ENCODE measurements at places on chromosomes 11 and 22. TPM values are rescaled to one million over a fixed set of nuclear protein-coding genes. Genes with fewer than 3 reads are reported as not detected.

DNA sequence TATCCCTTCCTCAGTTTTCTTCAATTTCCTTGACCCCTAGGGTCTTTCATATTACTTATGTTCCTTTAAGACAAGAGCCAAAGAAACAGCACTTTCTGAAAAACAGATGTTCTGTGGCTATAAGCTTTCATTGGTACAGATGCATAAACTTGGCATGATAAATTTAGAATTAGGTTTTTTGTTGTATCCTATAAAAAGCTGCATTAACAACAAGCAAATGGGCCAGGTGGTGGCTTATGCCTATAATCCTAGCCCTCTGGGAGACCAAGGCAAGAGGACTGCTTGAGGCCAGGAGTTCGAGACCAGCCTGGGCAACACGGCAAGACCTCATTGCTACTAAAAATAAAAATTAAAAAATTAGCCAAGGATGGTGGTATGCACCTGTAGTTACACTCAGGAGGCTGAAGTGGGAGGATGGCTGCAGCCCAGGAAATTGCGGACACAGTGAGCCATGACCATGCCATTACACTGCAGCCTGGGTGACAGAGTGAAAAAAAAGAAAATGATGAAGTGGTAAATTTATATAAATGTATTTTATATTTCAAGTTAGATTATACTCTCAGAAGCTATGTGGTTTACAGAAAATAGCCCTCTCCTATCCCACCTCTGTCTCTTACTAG, 18.3 kb downstream of the KMT5B start:
- no peak for DNase-seq

DNA sequence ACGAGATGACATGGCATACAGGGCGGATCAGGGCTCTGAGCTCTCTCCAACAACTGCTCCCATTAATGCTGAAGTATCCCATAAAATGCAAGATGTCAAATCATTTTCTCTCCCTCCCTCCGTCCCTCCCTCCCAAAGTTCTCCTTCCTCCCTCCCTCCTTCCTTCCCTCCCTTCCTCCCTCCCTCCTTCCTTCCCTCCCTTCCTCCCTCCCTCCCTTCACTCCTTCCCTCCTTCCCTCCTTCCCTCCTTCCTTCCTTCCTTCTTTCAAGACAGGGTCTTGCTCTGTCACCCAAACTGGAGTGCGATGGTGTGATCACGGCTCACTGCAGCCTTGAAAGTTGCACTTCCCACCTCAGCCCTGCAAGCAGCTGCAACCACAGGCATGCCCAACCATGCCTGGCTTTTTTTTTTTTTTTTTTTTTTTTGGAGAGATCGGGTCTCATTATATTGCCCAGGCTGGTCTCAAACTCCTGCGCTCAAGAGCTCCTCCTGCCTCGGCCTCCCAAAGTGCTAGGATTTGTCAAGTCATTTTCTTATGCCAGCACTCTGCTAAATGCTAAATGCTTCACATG, 38.2 kb downstream of the TXN2 start:
- no peak for DNase-seq

DNA sequence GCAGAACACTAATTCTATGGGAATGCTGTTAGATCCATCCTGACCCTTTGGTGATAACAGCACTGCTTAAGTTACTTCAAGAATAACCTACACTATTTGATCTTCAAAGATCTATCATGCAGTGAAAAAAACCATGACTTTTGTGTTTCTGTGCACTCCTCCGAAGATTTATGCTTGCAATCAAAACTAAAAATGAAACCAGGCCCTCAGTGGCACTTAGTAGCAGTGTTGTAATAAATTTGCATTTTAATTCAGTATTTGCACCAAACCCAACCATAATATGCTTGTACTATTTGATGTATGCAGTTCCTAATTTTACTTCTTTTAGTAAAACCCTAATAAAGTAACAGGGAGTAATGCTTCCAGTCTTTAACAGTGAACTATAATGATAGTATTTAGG, 130.7 kb downstream of the SOX6 start:
- peak; percentile 1 for DNase-seq

DNA sequence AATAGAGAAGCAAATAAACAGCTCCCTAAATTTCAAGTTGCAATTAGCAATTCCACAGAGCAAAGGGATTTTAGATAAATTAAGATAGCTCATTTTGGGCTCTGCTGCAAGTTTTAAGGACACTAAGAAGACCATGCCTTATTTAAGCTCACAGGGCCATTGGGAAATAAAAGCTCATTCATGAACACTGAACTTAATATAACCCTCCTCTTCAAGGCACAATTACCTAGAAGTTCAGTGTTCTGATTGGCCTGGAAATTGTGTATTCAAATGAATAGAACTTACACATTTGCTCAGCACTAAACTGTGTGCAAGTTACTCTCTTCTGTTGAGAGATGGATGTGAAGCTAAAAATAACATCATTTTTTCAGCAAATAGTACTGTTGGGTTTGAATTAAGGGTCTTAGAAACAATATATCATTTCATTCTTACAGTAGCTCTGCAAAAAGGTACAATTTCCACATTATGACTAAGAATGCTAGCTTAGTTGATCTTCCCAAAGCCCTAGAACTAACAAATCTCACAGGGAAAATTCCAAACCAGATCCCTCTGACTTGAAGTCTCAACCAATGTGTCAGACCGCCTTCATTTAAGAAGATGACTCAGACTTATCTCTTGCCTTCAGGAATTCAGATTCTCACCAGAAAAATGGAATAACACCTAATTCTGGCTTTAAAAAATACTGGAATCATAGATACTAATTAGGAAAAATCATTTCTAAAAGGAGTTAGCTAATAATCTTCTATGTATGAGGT, 87.4 kb upstream of the LRRC55 start:
- DNase-seq: no peak

DNA sequence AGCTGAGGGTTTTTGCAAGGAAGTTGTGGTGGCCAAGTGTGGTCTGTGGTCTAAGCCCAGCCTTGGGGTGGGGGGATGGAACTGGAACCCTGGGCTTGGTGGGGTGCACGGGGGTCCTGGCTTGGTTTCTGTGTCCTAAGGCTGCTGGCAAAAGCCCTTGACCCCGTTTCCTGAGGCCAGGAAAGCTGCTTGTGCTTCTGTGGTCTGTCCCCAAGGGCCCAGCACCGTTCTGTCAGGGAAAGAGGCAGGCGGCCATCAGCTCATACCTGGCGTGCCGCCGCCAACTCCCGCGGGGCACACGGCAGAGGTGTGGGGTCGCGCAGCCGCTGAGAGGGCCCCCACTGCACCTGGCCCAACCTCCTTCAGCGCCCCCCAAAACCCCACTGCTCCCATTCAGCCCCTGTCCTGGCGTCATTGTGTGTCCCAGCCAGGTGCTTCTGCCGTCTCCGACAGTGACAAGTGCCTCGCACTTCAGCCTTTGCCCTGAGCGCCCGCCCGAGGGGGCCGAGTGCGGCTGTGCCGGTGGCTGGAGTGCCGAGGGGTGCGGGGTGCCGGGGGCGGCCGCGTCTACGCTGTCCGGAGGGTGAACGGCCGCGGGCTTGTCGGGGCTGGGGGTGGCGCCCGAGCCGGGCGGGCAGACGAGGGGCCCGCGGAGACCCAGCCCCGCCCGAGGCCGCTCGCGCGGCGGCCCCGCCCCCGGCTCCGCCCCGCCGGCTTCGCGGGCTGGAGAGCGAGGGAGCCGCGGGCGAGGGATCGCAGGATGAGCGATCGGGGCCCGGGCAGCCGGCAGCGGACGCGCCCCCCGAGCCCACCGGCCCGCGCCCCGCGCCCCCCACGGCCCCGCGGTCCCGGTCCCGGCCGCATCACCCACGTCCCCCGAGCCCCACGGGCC, at the start of gene CNIH2:
Gene CNIH2 (plus strand): TSS at position 705 of the 892 bp plus-strand sequence. CDS start 282 bp downstream, outside the sequence.
- DNase-seq: peak; percentile 18

- DNase-seq: peak; percentile 88
These were observed at the start of gene SLC25A22 for GRCh38 chr11:798093-798713. Gene SLC25A22 (minus strand): TSS chr11:798281. CDS start chr11:795006, 3,275 bp downstream.

- DNase-seq: no peak
These were observed 901.5 kb upstream of the CHORDC1 start for GRCh38 chr11:91124363-91124762.

GRCh38 chr22:25829237-25829636, 87.2 kb downstream of the MYO18B start:
- DNase-seq: no peak

DNA sequence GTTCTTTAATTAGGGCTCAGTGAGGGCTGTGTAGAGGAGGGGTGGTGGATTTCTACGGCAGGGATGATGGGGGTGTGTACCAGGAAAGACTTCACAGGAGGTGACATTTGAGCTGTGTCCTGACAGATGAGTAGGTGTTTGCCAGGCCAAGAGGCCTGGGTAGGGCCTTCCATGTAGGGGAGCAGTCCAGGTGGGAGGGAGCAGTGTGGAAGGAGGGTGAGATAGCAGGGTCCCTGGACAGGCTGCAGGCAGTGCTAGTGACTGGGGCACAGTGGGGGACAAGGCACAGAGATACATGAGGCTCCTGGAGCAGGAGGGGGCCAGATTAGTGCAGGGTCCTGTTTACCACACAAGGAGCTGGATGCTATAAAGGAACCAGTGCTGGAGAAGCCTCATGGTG, 147.9 kb upstream of the CADM1 start:
- no peak for DNase-seq

DNA sequence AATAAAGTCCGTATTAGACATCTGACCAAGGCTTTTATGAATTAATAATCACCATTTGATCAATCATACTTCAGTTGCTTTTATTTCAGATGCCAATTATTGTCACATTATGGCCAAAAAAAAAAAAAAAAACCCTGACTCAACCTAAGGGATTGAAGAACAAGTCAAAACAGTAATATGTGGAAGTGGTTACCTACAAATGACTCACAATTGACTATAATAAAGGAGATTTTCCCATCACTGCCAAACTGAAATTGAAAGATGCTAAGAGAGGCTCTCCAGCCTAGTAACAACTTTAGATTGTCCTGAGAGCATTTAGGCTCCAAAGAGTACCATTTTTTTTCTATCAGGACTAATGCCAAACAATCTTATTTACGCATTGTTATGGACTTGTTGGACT, 35.2 kb downstream of the SOX6 start:
- DNase-seq: no peak

GRCh38 chr11:1128311-1129142, 29.2 kb upstream of the MUC5AC start:
- DNase-seq: no peak

- no peak for DNase-seq
These were observed 117.2 kb upstream of the TIMP3 start for GRCh38 chr22:32684148-32684821.

GRCh38 chr11:33388793-33389525, 131.8 kb downstream of the HIPK3 start:
- DNase-seq: no peak

- DNase-seq: no peak
These were observed 27.4 kb downstream of the CASP12 start for GRCh38 chr11:104870910-104871309.

The SEZ6L gene
- not detected for total RNA-seq

The DCPS gene
- total RNA-seq: 11.4 TPM

The AMOTL1 gene
- 53.4 TPM for total RNA-seq

The TMEM191B gene
- total RNA-seq: 1.9 TPM

The GGTLC2 gene
- total RNA-seq: not detected
